Activated T-helper 1 cell treated with Interleukin-2 at 50 U/mL for 16 hours (primary cell): ENCODE measurements at places on chromosomes 3 and 15.

DNA sequence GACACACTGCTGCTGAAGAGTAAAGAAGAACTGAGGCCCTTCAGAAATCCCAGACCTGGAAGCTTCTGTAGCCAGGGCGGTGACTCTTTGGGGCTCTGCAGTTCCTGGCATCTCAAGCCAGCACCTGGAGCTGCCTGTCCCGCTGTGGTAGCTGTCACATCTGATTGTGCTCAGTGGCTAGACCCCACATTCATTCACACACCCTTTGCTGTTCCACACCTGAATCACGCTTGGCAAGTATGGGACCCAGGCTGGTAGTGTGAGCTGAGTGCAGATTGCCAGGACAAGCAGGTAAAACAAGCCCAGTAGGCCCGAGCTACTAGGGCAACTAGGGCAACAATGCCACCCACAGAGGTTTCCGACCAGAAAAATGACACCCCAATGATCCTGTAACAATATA is 218.2 kb downstream of the VGLL3 start:
- DNase-seq: no peak

GRCh38 chr3:130705501-130705900 is 41.1 kb downstream of the PIK3R4 start:
- DNase-seq: no peak

- DNase-seq: no peak
These were observed 5.3 kb downstream of the DVL3 start for GRCh38 chr3:184160456-184160855.

- peak; percentile 97 for DNase-seq
These were observed at the start of gene RBM15B for GRCh38 chr3:51391075-51391565. RBM15B (plus strand) TSS chr3:51391285; CDS start chr3:51391400, 115 bp downstream.

GRCh38 chr3:188198760-188199327 is 44.9 kb downstream of the LPP start:
- no peak for DNase-seq

DNA sequence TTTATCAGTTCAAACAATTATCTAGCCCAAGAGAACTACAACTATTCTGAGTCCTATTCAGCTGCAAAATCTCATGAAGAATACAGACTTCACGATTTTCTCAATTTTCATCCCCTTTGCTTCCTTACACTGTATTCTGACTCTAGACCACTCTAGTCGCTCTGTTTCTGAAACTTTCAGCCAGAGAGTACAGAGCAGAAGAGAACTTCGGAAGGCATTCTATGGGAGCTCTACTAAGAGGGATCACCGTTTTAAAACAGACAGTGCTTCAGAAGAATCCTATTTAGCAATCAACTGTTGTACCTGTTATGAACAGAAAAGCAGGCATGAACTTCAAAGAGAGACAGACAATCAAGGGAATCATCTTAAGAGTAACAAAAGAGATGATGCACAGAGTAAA is 419.4 kb downstream of the SHQ1 start:
- no peak for DNase-seq

DNA sequence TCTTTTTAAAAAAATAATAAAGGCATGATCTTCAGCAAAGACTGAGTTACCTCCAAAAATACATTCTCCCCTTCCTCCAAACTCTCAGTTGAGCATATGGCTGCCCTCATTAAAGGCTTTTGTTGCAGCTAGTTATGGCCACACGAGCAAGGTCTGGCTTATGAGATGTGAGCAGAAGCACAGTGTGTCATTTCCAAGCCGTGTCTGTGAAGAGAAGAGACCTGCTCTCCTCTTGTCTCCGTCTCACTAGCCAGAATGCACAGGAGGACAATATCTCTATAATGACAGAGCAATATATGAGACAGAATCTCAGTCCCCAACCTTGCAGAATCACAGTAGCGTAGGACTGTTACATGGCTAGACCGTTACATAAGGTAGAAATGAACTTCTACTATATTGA is 152.3 kb downstream of the MAGI1 start:
- no peak for DNase-seq

DNA sequence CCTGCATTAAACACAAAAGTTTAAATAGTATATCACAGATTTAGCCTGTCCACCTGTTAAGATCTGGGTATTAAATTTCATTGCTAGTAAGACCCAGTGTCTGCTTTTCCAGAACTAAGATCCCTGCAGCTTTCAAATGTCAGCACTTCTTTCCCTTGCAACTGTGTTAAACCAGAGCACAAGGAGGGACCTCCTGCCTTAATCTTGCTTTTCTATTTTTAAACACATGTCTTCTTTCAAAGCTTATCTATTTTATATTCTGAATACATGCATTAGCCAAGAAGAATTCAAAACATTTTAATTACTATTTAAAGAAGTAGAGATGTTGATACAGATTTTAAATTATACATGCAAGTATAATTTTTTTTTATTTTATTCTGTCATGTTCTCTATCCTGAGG is 315.1 kb downstream of the ARPP21 start:
- no peak for DNase-seq

GRCh38 chr15:101561584-101561906 is 72.0 kb upstream of the PCSK6 start:
- DNase-seq: no peak

GRCh38 chr3:42683875-42684598 is 1.3 kb upstream of the KLHL40 start:
- no peak for DNase-seq

DNA sequence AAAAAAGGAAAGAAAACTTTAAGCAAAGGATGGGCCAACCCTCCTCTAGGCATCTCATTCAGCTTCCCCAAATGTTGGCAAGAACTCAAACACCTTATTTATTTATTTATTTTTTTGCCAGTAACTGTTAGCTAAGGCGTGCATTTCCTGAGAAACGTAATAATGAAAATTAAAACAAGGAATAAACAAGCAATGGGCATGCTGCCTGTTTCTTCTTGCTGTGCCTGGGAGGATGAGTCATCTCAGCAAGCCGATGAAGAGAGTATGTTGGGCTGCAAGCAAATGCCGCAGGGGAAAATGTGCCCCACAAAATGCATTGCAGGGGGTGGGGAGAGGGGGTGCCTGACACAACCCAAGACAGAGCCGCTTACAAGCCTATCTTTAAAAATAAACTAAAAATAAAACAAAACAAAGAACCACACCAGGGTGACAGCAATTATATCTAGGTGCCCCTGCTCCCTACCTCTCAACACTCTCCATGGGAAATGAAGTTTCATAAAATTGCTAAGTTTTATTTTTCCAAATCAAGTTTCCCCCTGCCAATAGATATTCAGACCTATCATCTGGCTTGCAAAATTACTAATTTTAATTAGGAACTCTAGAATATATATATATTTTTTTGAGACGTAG is 40.3 kb downstream of the EIF4E3 start:
- DNase-seq: no peak

DNA sequence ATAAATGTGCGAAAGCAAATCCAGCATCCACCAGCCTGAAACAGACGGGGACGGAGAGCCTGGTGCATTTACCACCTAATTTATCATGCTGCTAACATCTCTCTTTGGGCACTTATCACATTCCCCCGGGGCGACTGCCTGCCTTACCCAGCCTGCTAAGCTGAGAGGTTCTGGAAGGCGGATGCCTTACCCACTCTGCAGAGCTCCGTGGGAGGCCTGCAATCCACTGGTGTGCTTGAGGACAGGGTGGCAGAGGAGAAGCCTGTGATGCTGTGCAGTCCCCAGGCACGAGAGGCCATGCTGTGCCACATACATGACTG is 25.5 kb downstream of the MGLL start:
- no peak for DNase-seq

DNA sequence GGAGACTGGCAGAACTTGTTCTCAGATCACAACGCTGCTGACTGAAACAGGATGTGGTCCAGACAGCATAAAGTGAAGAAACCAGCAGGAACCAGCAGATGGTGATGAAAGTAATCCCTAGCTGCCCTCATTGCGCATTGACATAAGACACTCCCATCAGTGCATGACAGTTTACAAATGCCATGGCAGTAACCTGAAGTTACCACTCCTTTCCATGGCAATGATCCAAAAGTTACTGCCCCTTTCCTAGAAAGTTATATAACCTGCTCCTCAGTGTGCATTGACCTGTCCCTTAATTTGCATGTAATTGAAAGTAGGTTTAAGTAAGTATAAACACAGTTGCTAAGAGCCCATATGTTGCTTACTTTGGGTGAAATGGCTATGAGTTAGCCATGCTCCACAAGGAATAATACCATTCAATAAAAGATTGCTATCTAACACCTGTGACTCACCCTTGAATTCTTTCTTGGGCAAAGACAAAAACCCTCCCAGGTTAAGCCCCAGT is 149.1 kb upstream of the CD96 start:
- DNase-seq: peak; percentile 19

DNA sequence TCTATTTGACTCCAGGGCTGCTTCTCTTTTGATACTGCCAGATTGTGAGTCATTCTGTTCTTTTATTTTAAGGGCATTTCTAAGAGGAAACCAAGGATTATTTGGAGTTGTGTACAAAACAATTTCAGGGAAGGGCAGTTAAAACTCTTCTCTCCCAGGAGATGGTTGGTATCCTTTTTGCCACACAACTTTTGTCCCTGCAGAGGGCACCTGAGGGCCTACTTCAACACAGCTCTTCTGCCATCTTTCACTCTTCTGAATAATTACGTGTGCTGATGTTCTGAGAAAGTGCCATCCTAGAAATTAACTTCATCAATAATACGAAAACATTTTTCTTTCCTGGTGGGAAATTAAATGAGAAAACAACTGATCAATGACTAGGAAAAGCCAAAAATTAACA is 75.7 kb upstream of the GADL1 start:
- DNase-seq: no peak

DNA sequence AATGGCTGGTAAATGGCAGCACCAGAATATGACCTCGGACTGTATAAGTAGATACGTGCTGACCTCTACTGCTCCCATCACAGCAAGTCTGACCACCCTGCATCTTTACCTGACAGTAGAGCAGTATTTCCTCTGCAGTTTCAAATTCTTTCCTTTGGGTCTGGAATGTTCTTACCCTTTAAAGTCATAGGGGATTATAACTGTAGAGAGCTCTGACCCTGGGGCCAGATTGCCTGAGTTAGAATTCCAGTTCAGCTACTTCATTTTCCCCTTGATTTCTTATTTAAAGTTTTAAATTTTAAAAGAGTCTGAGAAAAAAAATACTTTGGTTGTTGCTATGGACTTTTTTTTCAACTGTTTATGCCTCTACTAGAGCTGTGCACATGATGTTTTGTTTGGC is 237.7 kb downstream of the NR1D2 start:
- DNase-seq: no peak

DNA sequence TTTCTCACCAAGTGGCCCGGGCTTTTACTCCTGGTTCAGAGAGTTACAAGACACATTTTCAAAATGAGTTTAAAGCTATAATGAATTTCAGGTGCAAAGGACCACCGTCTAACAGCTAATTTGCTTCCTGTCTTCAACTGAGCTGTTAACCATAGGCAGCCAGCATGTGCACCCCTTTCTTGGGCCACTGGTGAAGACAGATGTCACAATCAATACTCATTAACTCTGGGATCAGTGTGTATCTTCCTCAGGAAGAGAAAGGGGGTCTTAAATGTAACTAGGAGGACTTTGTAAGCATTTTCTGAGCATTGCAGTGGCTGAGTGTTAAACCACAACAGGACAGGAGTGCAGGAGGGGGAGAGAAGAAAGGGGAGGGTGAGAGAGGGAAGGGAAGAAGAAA is 750.7 kb upstream of the CFAP20DC start:
- DNase-seq: no peak

DNA sequence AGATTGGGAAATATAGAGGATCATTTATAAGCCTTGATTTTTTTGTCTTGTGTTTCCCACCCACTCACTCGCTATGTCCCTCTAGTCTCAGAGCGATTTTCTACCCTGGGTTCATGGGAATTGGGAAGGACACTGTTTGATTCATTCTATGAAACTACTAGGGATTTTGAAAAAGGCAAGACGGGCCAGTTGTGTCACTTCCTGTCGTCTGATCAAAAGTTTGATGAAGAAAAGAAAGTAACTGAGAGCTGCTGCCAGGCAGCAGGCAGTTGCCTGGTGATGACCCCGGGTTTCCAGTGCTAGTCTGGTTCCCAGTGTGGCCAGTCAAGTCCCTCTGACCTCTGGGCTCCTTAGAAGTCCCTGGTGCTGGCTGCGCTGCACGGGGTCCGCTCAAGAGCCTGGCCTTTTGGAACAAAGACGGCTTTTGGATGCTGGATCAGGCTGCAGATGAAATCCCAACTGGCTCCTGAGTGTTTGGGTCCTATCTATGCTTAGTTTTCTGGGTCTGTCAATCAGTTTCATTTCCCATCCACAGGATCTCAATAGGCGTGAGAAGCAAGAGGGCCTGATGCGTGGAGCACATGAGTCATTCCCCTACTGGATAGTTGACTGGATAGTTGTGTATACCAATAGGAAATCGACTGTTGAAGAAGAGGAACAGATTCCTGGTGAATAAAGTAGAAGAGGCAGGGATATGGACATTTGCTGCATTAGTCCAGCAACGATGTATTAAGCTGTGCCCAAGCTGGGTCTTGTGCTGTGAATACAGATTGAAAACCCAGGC is 89.7 kb downstream of the EEFSEC start:
- DNase-seq: no peak

DNA sequence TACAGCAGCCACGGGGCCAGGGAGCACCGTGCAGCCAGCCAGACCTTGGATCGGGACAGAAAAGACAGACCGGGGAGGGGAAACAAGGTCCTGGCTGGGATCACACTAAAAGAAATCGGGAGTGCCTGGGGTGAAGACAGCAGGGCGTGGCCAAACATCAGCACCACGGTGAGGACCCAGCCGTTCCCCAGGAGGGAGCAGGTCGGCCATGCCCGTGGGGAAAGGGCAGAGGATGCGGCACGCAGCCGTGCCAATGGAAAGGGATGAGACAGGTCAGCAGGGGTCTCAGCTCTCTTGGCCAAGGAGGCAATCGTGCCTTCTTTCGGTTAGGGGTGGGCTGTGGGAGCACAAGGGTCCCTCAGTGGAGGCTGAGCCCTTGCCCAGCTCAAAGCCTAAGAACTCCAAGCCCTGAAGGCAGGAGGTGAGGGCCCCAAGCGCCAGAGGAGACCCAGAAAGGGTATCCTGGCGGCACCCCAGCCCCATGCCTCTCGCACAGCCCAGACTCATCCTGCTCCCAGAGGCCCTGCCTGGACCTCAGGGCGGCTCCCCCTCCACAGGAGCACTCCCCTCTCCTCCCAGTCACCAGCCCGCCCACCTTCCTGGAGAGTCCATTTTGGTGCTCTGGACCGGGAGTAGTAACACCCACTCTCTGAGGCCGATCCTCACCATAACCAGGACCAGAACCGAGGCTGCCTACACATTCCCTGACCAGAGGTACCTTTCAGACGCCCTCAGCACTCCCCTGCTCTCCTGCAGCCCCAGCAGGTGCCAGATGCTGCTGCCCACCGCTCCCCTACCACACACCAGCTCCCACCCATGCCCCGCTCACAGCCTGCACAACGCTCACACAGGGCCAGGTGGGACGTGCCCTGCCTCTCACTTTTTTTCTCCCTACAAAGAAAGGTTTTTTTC is 23.2 kb upstream of the OCA2 start:
- no peak for DNase-seq

- no peak for DNase-seq
These were observed 72.5 kb downstream of the OPA1 start for GRCh38 chr3:193665370-193665989.

GRCh38 chr3:60770532-60770931 is 480.7 kb downstream of the FHIT start:
- no peak for DNase-seq
